ENCODE measurements at places on chromosomes 2 and 18.

- DNase-seq = no peak
Measured at GRCh38 chr2:8566774-8567468, 114.9 kb upstream of the ID2 start.

- DNase-seq = no peak
Measured at GRCh38 chr2:40268566-40268965, 183.3 kb downstream of the SLC8A1 start.

GRCh38 chr2:191304939-191305875, 60.0 kb downstream of the MYO1B start:
- DNase-seq = no peak

DNA sequence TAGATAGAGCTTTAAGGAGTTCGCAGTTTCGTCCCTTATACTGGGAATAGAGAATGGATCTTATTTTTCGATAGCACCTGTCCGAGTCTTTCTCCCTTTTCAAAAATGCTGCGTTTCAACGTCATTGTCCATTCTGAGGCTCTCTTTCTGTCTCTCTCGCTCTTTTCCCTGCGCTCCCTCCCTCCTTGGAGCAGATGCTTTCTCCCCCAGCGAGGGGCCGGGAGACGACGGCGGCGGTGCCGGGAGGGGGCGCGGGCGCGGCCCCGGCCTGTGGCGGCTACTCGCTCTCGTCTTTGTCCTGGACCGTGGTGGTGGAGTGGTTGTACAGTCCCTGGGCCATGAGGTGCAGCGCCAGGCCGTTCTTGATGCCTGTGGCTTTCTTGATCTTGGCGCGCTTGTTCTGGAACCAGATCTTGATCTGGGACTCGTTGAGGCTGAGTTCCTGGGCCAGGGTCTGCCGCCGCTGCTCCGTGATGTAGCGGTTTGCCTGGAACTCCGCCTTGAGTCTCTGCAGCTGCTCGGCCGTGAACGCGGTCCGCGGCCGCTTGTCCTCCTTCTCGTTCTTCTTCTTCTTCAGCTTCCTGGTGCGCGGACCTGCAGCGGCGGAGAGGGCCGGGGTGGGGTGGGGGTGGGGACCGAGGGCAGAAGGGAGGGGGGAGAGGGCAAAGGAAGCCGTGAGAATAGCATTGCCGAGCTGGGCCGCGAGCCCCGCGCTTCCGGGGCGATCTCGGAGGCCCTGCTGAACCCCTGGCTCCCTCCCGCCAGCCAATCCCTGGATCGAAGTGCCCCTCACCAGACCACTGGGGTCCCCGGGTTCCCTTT, 4.6 kb downstream of the EN1 start:
- DNase-seq = no peak

- DNase-seq = no peak
Measured at GRCh38 chr2:78681386-78681785, 344.1 kb upstream of the REG3G start.

DNA sequence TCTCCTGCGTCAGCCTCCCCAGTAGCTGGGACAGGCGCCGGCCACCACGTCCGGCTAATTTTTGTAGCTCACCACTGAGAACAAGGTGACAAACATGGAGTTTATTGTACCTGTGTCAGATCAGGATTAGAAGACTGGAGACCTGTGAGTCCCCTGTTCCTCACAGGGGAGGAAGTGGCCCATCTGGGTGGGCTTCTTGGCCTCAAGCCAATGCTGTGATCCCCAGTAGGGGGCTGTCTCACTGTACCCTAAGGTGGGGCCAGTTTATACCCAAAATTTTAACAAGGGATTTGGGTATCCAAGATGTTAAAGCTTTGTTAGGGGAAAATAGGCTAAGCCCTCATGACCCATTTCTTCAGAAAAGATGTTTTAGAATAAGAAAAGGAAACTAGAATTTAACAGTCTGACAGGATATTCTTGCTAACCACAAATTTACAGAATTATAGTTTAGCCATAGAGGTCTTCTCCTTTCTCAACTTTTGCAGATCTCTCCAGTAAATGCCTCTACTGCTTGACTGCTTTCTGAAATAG, 16.3 kb downstream of the PCBP1 start:
- DNase-seq = peak; percentile 47

DNA sequence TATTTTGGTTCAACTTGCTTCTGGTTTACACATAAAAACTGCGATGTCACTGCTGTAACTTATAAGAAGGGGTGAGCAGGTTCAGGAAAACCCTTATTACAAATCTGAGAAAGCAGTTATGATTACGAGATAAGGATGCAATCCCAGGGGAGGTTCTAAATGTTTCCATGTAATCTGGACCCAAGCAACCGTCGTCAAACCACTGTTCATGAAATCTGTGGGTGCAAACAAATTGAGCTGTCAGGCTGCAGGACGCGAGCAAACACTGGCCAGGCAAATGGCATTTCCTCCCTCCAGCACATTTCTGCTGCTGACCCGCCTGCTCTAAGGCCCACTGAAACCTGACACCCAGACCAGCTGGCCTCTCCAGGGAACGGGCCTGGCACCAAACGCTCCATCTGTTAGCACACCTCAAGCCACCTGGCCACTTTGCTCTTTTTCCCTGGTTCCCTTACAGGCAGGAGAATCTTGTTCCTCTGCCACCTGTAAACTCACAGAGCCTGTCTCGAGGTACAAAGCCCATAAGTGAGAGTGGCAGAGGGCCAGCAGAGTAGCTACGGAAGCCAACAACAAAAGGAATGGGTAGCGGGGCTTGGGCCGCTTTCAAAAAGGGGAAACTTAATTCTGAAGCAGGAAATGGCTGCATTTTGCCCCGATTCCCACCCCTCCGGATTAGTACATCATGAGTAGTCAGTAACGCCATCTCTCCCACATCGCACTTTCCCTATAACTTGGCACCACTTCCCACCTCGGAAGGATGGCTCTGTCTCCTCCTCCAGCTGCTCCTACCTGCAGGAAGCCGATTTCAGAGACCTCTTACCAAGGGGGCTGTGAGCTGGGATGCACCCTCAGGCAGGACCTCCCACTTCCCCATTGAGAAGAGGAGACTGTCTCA, 26.5 kb downstream of the CRACDL start:
- DNase-seq = no peak

GRCh38 chr2:184339966-184340365, 258.4 kb upstream of the ZNF804A start:
- no peak for DNase-seq

DNA sequence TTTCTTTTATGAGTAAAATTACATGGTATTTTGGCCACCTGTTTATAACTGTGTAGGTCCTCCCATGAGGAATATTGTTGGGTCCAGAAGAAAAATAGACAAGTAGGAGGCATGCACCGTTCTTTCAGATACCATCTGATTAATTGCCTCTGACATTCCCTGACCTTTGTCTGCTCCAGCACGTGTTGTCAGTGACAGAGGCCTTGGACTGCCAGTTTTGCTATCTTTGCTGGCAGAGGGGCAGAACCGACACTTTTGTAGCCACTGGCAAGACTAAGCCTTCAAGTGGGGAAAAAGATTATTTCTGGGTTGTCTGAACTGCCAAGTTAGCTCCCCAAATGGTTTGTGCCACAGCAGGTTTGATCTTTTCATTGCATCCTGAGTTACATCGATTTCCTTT, 276.9 kb downstream of the CAMKMT start:
- no peak for DNase-seq

DNA sequence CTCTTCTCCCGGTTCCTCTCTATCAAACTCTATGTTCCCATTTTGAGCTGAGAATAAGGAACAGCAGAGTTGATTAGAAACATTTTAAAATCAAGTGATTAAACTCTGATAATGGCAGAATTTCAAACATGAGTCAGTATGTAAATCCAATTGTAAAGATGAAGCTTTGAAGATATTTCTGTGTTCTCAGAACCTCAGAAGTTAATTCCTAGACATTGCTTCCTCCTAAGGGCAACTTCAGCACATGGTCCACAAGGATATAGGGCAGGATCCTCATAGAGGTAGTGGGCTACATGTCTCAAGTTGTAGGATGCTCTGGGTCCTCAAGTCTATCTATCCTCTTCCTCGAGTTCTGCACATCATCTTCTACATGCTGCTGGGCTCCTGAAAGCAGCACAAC, 46.3 kb downstream of the QPCT start:
- no peak for DNase-seq

DNA sequence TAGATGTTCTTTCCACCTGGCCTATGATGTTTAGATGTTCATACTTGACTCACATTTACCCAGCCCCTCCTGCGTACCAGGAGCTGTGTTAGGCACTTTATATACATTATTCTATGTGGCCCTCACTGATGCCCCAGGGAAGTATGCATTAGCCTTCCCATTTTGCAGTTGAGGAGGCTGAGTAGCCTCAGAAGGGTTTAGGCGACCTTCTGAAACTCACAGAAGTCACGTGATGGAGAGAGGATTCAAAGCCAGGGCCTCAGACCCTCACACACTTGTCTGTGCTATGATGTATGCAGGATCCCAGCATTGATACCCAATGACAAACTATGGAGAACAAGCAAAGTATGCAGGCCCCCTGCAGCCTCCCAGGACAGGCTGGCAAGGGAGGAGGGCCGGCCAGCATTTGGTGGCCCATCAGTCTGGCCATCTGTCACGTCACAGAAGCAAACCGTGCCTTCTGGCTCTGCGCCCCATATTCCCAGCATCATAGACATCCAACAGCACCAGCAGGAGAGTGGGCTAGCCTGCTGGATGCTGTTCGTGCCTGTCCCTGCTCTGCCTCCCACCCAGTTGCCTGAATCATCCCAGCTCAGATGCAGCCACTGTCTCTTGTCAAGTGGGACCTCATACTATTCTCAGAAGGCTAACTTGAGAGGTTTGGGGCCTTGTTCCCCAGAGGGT, 33.6 kb downstream of the EHD3 start:
- DNase-seq = no peak

DNA sequence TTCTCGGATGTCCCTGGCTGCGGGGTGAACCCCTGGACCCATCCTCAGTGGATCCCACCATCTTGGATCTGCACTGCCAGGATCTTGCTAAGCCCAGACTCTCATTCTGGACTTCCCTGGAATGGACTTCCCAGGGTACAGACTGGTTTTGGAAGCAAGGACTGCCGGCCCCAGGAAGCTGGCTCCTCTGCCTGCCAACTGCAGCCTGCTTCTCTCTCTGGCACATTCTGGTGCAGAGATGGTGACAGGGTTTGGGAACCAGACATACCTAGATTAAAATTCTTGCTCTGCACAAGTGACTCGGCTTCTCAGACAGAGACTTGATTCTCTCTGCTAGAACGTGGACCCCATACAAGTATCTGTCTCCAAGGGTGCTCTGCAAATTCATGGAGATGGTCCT, 29.4 kb downstream of the ACKR3 start:
- no peak for DNase-seq

- DNase-seq = no peak
Measured at GRCh38 chr18:12406371-12407111, 1.2 kb upstream of the PRELID3A start.

DNA sequence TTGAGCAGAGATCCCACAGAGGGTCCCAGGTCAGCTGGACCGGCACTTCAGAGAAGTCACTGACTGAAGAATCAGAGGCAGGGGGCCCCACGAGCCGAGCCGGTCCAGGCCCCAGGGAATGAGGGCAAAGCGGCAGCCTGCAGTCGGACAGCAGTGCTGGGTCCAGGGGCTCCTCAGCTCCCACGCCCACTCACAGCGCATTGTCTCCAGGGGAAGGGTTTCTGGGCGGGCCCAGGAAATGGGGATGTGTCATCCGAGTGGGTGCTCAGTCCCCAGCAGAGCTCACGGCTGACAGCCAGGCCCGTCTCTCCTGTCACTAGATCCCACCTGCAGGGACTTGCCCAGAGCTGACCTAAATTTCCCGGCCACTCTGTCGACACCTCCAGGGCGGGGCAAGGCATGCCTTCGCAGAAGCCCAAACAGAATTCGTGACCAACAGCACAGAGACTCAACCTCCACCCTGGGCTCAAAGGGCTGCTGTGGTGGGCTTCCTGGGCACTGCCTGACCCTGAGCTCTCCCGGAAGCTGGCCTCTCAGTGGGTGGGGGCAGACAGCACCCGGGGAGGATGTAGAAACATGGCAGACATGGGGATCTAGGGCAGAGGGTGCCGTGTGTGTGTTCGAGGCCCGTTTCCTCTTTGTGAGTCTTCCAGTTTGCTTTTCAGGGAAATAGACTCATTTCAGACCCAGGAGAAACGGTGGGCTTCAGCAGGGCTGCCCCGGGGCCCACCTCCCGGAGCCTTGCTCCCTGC, 42.1 kb upstream of the TAF1B start:
- DNase-seq = no peak

DNA sequence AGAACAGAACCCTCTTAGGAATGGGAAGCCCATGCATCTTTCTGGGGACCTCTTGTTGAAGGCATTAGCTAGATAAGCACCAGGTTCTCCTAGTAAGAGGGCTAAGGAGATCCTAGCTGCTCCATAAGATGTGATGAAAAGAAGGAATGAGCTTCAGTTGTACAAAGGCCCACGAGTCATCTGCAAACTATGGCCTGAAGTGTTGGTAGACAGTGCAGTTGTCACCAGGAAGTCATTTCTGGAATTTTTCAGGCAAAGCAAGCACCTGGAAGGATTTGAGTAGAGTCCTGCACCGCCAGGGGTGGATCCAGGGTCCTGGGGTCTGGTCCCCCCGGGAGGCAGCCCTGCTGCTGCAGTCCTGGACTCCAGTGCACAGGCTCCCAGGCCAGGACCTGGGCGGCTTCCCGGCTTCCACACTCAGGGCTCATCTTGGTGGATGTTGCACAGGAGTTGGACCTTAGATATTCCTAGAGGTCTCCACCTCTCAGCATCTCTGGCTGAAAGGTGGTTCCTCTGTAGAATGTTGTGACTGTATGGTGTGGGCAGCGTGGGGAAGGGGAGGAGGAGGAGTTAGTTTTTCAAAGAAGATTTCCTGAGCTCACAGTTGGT, 85.3 kb downstream of the LDLRAD4 start:
- DNase-seq = no peak

- DNase-seq = no peak
Measured at GRCh38 chr2:234249873-234250272, 199.4 kb downstream of the SPP2 start.

DNA sequence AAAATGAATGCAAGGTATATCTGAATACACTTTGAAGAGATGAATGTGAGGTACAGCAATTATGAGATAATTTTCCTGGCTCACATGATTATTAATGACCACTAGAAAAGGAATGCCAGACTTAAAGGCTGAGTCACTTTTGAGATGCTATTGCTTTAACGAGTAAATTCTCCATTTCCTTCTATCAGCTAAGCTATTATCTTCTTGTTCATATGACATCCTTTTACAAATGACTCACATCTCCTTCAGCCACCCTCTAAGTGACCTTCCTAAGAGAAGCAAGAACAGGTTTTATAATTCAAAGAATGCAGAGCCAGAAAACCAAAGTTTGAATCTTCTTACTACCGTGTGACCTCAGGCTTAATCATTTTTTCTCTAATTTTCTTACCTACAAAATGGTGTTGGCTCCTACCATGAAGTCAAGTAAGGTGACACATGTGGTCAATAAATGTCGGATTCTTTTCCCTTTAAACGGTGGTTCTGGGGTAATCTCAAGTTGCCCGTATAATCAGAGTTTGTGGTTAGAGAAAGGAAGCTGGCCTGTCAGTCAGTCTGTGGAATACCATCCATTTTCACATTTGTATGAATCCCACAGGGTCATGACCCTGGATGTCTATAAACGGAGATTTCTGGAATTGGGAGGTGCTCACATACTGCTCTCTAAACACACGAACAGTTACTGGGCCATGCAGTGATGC, 184.0 kb upstream of the PID1 start:
- no peak for DNase-seq

Data from central memory CD8-positive, alpha-beta T cell (primary cell).